ENCODE measurements at places on chromosomes 7 and 10.

DNA sequence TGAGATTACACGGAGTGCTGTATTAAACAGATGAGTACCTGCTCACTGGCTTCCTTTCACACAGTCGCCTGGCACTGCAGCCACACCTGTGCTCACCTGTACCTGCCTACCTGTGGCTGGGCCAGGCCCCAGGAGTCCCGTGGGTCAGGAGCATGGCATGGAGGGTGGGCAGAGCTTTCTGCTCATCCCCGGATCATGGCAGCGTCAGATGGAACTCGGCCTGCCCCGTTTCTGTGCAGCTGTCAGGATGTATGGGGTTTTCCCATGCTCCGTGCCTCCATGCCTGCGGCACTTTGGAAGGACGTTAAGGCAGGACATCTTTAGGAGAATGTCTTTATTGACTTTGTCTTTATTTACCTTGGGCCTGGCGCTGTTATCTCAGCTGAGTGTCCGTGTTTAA lies 112.2 kb downstream of the MGMT start:
- DNase-seq = no peak

DNA sequence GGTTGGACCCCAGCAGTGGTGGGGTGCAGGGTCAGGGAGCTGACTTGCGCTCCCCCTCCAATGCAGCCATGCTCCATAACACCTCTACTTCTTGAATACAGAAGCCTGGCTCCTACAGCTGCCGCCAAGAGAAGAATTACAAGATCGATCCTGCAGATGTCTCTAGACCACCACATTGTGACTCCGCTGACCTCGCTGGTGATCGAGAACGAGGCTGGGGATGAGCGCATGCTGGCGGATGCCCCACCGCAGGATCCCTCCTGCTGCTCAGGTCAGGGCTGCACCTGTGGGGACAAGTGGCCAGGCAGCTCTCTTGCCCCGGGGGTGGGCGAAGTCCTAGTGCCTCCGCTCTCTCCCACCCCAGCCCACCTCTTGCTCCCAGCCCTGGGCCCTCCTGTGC lies 31.7 kb downstream of the ITIH2 start:
- DNase-seq = no peak

DNA sequence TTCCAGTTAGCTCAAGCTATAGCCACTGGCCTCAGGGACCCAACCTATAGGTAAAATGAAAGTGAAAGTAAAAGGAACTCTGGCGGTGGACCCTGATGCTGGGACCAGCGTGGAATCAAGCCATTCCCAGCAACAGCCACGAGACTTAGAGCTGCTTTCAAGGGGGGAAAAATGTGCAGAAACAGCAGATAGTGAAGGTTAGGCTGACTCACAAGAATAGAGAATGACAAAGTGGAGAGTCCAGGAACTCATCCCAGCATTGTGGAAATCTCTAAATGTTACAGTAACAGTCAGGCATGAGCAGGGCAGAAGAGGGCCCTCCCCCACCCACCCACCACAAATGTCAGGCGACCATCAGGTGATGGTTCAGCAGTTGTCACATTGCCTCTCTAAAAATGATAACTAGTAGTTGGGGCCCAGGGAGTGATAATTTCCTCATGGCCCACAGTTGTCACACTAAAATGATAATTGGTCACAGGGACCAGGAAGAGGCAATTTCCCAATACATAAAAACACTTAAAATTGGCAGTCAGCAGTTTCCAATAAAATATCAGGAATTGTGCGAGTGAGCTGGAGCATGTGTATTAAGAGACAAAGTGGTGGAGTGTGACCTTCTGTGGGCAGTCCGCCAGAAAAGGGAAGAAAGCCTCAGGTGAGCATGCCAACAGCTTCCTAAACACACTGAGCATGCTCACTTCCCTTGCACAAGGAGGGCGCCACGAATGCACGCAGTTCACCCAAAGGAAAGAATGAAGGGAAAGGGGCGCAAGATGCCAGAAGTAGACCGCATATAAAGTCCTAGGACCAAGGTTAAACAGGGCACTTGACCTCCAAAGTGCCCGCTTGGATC lies 129.8 kb upstream of the PPP1R3A start:
- DNase-seq = no peak

DNA sequence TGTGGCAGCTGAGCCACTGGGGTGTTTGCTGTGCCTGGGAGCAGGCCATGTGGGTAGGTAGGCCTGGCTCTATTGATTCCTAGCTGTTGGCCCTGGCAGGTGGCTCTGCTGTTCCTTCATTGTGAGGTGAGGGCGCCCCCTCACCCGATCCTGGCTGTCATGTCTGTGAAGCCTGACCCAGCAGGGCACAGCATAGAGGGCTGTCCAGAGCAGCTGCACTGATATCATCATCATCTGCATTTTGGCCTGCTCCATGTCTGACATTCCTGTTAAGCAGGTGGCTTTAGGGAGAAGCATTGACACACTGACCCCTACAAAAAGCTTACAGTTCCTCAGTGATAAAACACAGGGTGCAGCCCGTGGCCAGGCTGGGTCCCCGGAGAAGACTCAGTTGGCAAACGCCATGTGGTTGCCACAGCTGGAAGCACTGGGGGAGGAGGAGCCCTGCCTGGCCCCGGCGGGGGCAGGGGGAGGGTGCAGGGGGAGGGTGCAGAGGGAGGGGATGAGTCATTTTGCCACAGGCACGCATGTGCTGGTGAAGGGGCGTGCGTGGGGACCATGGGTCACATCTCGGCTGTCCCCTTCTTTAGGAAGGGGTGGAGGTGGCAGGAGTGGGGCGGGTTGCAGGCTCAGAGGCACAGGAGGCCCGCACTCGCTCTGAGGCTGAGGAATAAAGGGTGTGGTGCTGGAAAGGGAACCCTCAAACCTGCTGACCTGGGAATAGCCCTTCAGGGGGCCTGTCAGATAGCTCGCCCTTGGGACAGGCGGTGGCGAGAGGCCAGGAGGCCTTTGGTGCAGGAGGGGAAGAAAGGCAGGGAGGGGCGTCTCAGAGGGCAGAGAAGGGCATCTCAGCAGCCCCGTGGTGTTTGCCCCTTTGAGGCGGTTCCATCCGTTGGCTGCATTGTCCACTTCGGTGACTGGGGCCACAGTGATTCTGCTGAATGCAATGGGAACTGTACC lies 31.6 kb downstream of the IKZF1 start:
- DNase-seq = no peak

GRCh38 chr10:131901181-131901829 lies 497 bp downstream of the PPP2R2D start:
- DNase-seq = no peak

- DNase-seq = no peak
Measured at GRCh38 chr10:116636976-116637375, 16.2 kb downstream of the PNLIPRP2 start.

- no peak for DNase-seq
Measured at GRCh38 chr7:20744954-20745446, 41.7 kb downstream of the SP8 start.

DNA sequence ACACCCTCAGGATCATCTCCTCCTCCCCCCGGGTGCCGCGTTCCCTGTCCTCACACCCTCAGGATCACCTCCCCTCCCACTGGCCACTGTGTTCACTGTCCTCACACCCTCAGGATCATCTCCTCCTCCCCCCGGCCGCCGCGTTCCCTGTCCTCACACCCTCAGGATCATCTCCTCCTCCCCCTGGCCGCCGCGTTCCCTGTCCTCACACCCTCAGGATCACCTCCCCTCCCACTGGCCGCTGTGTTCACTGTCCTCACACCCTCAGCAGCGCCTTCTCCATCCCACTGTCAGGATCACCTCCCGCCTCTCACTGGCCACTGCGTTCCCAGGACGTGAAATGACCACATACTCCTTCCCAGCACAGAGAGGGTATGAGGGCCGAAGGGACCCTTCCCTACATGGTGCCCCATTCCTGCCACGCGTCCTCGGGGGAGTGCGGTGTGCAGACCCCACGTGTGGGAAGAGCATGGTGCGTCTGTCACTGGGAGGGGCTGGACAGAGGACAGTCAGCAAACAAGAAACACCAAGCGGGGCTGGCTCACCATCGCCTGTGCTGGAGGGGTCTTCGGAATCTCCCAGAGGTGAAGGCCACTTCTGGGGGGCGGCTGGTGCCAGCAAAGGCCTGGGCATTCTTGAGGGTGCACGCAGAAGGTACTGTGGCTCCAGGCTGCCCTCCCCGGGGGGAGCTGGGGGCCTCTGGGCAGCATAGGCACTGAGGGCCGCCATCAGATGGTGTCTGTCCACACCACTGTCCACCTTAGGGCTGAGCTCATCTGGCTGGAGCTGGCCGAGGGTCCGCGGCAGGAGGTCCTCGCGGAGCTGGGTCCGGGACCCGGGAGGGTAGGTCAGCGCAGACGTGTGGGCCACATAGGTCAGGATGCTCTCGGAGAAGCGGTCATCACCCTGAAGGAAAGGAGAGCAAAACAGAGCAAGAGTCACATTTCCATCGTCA lies 421.0 kb downstream of the PTPRN2 start:
- no peak for DNase-seq

- no peak for DNase-seq
Measured at GRCh38 chr10:95330966-95331453, 40.2 kb upstream of the PDLIM1 start.

GRCh38 chr10:88923520-88923919 lies 29.1 kb downstream of the ACTA2 start:
- DNase-seq = no peak

- no peak for DNase-seq
Measured at GRCh38 chr10:77226452-77226851, 411.2 kb downstream of the KCNMA1 start.

GRCh38 chr10:86757113-86757972 lies 924 bp downstream of the BMPR1A start:
- DNase-seq = peak; percentile 39

DNA sequence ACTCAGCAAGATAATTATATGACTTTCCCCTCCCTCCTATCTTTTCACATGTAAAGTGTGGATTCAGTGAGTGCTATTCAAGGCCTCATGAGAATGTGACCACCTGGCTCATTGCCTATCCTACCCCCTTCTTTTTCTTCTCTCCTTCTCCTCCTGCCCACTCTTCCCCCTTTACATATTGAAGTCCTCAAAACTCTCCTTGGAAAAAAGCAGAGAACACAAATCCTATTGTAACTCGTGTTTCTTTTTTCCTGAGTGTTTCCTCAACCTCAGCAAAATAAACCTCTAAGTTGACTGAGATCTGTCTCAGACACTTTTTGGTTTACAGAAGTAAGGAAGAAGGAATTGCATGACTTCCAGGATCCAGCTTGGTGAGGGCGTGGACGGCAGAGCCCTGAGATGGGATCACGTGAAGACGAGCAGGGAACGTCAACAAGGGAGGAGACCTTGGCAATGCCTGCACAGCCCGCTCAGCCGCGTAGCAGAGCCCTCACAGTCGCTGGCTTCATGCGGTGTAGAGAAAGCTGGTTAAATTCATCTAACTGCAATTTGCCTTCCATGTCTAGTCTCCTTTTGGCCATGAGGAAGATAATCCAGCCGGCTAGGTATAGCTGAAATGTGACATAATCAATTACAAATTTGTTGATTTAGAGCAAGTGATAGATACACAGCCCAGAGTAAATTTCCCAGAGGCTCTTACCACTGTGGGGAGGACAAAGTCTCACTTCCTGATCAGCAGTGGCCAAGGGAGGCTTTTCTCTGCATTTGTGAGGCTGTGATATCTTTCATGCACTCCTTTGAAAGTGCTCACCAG lies 75.7 kb downstream of the LYZL2 start:
- DNase-seq = no peak

- no peak for DNase-seq
Measured at GRCh38 chr10:59654007-59654406, 55.6 kb downstream of the SLC16A9 start.

- peak; percentile 98 for DNase-seq
Measured at GRCh38 chr7:101882595-101883564, 65.5 kb downstream of the CUX1 start.

DNA sequence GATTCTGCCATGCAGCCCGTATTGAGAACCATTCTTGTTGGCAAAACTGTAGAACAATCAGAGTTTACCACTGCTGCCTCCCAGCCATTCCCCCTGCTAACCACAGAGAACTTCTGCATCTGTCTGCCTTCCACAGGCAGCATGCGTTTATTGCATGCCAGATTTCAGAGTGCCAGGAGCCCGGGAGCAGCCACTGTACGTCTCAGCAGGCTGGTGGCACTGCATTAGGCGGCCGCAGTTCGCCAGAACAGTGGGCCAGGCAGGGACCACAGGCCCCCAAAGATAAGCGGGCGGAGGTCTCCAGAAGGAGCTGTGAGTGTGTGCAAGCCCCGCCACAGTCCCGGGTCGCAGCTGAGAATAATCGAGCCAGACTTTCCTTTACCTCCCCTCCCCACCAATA lies 31.8 kb downstream of the ZNF467 start:
- DNase-seq = no peak

DNA sequence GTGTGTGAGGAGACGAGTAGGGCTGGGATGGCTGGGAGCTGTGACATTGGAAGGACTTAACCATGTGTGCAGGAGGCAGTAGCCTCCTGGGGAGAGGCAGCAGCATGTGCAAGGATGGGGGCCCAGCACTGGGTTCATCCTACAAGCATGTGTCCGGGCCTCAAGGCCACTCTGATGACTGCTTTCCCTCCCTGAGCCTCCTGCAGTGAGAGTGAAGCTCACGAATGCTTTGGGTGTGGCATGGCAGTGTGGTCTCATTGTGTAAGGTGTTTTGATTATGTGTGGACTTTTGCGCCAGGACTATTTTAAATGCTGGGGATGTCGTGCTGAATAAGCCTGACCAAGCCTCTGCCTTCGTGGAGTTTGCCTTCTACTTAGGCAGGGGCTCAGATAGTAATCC lies 122.0 kb upstream of the INSYN2A start:
- no peak for DNase-seq

GRCh38 chr10:98423691-98424120 lies 8.7 kb upstream of the PYROXD2 start:
- DNase-seq = no peak

- DNase-seq = no peak
Measured at GRCh38 chr10:11578802-11579255, 32.6 kb downstream of the USP6NL start.

DNA sequence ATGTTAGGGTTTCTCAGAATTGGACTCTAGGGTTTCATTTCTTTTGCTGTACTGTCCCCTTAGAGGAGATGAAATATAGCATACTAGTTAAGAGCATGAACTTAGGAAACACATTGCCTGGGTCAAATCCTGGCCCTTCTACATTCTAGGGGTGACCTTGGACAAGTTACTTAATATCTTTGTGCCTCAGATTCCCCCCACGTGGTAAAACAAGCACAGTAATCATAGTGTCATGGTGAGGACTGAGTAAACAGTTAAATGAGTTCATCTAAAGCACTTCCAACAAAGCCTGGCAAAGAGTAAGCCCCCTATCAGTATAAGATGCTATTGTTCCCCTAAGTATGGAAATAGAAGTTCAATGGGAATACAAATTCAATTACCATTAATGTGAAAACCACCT lies 5.1 kb downstream of the DPY19L1 start:
- DNase-seq = no peak

GRCh38 chr10:97943294-97943693 lies 87.1 kb downstream of the CRTAC1 start:
- DNase-seq = no peak

GRCh38 chr10:104434601-104435000 lies 81.0 kb downstream of the CFAP58 start:
- DNase-seq = no peak

- DNase-seq = no peak
Measured at GRCh38 chr10:76560338-76560737, 1077.3 kb downstream of the KCNMA1 start.

GRCh38 chr10:42482411-42482810 lies 156.0 kb downstream of the ZNF33B start:
- DNase-seq = no peak
